ENCODE measurements at places on chromosomes 3 and 15.

- no peak for DNase-seq
These were observed 90.8 kb upstream of the PFN2 start for GRCh38 chr3:150061288-150062024.

DNA sequence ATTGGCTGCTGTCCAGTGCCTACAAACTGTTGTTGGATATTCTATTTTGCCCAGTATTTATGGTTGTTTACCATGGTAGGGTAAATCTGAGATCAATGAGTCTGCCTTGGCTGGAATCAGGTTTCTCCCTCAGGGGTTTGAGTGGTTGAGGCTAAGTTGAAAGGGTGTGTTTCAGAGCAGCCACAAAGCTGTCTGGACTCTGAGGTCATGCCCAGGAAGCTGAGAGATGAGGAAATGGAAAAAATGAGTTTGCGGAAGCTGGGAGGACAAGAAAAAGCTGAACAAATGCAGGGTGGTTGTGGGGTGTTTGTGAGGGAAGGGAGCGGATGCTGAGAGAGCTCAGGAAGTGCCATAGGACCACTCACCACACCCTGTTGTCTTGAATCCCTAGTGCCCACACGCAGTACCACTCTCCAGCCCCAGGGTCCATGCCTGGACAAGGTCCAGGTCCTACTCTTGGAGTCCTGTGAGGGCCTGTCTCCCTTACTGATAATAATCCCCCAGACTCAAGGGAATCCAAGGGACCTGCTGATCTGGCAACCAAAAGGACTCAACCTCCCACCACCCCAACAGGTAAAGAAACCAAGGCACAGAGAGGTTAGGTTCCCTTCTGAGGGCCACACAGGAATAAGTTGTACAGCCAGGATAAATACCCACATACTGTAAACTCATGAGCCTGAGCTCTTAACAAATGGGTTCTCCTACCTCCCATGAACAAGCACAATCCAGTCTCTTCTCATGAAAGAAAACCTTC is 81.6 kb downstream of the PPCDC start:
- peak; percentile 48 for DNase-seq

DNA sequence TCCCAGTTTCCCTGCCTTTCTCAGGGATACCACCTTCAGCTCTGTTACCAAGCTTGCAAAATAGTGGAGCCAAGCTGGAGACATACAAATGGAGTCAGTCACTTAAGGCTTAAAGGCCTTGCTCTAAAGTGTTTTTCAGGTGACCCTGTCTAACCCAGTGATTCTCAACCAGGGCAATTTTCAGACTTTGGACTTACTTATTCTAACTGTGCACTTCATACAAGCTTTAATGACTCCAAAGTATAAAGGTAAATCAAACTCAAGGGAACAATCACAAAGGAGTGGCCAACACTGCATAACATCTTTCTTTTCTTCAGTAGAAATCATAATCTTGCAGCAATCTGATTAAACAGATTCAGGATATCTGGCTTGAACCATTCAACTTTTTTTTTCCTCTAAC is 9.4 kb downstream of the ANO10 start:
- DNase-seq = no peak

DNA sequence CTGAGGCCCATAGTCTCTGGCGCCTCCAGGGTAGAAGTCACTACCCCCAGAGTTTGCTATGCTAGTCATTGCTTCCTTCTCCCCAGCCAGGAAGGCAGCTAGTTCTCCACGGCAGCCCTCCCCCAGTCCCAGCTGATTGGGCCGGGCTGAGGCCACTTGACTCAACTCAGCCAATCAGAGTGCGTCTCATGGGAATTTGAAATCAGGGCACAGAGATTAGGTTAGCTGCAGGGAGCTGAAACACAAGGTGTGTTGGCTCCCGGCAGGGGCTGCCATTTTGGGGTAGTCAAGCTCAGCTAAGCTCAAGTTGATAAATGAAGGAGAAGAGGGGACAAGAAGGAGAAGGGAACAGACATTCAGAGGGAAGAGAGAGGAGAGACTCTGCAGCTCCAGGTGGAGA is 32.8 kb downstream of the LINGO1 start:
- DNase-seq = peak; percentile 55

DNA sequence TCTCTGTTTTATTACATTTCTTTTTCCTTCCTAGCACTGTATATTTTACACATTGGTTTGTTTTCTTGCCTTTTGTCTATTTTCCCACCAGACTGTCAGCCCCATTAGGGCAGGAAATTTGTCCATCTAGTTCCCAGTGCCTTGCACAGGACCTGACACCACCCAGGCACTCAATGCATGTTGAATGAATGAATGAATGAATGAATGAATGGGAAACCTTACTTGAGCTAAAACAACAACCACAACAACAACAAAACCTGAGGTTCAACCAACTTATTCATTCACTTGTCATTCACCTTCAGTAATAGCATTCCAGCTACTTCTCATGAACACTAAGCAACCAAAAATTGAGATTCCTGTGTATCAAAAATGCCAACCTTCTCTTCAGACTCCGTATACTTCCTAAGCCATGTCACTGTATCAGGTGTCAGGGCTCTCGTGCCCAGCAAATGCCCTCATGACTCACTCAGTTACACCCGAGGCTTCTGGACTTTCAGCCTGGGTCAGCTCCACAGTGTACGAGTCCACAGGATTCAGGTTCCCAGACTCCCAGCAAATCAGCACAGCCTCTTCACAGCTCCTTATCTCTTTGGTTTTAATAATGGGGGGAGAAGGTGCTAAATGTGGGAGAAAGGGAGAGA is 37.3 kb downstream of the FSD2 start:
- DNase-seq = no peak

DNA sequence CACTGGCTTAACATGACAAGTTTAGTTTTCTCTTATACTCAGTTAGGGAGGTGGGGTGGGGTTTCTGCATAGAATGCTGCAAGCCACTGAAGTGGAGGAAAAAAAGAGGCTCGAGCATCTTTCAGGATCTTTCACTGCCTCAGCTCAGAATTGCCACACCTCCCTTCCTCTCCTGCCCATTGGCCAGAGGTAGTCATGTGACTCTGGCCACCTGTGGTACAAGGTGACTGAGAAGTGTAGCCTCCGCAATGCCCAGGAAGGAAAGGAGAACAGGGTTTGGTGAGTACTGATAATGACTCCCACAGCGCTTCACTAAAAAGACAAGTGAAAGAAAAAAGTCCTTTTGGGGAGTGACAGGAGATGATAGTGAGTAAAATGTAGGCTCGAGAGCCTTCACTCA is 124.3 kb upstream of the TRIM42 start:
- DNase-seq = no peak

- DNase-seq = no peak
These were observed 62.0 kb downstream of the P3H2 start for GRCh38 chr3:190058521-190059241.

DNA sequence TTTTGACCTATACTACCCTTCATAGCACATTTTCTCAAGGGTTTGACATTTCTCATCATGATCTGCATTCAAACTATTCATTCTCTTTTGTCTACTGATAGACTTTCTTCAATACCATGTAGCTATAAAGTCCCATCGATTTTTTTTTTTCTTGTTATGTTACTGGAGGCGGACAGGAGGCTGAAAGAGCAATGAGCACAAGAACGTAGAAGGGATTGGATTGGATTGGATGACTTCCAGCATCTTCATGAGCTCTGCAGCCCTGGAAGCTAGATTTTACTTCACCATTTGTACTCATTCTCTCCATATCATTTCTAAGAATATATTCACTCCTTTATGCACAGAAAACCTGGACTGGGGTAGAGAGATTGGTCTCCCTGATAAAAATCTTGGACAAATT is 43.2 kb downstream of the DUT start:
- DNase-seq = no peak

- DNase-seq = no peak
These were observed 151.3 kb downstream of the OR4M2 start for GRCh38 chr15:22231603-22232002.

DNA sequence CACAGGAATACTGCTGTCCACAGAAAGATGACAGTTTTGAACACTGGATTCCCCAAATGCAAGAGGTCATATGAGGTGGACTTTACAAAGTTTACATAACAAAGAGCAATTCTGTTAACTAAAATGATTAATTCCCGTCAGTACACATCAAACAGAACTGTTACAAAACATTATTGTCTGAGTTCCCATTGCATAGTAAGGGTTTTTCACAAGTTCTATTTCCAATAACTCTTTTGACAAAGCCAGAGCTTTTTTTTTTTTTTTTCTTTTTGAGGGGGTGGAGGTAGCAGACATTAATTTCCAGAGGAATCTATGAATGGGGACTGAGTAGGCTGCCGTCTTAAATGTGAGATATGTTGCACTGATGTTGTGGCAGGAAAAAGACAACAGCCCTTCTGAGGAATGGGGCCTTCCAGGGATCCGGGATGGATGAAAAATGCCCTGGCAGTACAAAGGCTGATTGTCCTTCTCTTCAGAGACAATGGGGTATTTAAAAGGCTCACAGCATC is 178.1 kb upstream of the KBTBD8 start:
- DNase-seq = no peak

DNA sequence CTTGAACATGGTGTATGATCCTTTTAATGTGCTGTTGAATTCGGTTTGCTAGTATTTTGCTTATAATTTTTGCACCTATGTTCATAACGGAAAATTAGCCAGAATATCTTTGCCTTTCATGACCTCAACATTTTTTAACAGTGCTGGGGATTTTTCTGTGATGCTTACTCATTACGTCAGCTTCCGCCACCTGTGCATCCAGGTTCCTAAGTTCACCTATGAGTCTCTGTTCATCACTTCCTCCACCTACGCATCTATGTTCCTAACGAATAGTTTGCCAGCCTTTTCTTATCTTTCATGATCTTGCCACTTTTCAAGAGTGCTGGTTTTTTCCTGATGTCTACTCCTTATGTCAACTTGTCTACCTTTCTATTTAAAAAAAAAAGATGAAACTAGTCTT is 16.5 kb downstream of the AADACL2 start:
- no peak for DNase-seq

GRCh38 chr3:14811684-14812083 is 7.1 kb upstream of the FGD5 start:
- no peak for DNase-seq

Data from left lobe of liver (tissue), 2 donors.